ENCODE measurements at places on chromosomes 7 and 10.
A peak's percentile ranks its signal among the peaks of the same experiment; 100 is the strongest.

DNA sequence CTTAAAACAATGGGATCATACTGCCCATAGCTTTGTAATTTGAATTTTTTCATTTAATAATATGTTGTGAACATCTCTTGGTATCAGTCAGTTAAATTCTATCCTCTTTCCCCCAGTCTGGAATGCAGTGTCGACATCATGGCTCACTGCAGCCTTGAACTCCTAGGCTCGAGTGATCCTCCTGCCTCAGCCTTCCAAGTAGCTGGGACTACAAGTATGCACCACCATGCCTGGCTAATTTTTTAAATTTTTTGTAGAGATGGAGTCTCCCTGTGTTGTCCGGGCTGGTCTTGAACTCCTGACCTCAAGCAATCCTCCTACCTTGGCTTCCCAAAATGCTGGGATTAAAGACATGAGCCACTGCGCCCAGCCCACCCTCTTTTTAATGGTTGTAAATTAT, 34.6 kb downstream of the MPLKIP start:
- no peak for DNase-seq

GRCh38 chr10:73874267-73875138, at the start of gene CAMK2G:
Gene CAMK2G, minus strand, starts transcription at chr10:73874555. Its CDS starts 94 bp downstream, at chr10:73874461.
- DNase-seq = peak; percentile 47

GRCh38 chr7:102412548-102412947, 16.4 kb downstream of the PRKRIP1 start:
- DNase-seq = no peak

DNA sequence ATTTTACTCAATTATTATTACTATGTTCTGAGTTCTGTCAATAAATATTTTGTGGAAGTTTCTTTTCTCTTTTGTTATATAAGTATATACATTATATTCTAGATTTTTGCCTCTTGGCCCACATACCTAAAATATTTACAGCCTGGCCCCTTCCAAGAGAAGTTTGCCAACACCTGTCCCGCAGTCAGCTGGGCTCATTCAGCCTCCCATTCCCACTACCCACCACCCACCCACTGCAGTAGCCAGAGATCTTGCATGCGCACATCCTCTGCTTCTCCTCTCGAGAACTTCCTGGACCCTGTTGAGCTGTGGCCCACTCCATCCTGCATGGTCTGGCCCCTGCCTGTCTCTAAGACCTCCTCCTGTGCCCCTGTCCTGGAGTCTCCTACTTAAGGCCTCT, 33.6 kb downstream of the WIPF3 start:
- DNase-seq = no peak

DNA sequence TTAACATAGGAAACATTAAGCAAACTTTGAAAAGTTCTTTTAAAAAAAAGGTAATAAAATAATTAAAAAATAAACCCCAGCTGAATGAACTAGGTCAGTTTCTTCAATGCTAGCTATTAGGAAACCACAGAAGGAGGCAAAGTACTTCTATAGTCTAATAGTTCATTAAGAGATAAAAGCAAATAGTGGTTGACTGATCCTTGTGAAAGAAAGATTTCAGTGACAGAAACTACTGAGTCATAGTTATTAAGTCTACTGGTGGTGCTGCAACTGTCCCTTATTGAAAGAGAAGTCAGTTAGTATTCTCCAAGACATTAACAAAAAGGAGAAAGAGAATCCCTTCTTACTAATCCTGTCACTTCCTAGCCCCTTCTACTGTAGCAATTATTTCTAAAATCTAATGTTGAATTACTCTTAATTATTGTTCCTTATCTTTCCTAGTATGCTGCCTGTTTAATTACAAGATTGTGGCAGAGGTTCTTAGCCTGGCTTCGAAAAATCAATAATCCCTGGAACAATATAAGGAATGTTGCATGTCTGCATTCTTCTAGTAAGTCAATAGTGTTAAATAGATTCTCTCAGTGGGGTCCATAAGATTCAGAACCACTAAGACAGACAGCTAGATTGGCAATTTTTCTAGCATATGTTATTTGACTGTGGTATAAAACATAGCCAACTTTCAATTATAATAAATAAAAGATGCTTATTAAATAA, 18.2 kb downstream of the TCTN3 start:
- peak; percentile 64 for DNase-seq

DNA sequence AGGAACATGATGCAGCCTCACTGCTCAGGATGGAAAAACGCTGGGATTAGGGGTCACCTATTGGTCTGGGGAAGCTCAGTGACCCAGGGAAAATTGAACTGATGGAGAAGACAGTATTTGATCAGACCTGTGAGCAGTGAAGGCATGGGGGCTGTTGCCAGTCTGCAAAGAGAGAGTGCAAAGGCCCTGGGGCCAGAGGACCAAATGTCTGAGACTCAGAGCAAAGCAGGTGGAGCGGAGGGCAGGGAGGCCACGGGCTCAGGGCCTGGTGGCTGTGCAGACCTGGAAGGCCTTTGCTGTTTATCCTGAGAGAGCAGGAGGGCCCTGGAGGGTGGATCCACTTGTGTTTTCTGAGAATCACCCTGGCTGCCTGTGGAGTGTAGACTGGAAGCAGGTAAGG, 67.1 kb downstream of the INPP5A start:
- DNase-seq = no peak

DNA sequence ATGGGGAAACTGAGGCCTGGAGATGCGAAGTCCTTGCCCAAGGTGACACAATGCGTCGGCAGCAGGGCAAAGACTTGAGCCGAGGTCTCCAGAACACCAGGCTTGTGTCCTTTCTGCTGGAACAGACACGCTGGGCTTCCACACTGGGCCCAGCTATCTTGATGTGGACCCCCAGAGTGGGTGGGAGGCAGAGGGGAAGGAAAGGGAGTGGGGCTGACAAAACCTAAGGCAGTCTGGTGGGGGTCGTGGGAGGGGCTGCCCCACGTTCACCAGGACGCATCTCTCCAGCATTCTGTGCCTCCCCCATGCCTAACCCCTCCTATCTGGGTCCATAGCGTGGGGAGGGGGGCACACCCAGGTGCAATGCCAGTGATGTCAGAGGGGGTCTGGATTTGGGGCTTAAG, 38.1 kb downstream of the PPIF start:
- DNase-seq = no peak
